ENCODE measurements at places on chromosomes 6 and 20.
A peak's percentile ranks its signal among the peaks of the same experiment; 100 is the strongest.

DNA sequence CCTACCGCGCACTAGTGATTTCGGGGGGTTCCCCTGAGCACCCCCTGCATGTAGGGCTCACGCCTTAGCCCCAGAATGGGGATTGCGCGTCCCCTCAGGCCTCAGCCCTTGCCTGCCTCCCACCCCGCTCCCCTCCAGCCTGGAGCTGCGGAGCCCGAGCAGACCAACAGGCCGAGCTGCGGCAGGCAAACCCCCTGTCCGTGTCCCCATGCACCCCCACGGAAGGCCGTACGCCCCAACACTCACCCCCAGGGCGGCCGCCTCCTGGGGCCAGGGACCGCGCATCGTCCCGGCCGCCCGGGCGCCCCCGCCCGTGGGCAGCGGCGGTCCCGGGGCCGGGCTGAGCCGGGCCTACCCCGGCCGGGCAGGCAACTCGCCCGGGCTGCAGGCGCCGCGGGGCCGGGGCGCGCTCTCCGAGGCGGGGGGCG lies 1.2 kb upstream of the KCNB1 start:
- no peak for DNase-seq

- no peak for DNase-seq
These were observed 39.3 kb upstream of the TMEM200A start for GRCh38 chr6:130326496-130326895.

GRCh38 chr20:35146299-35146919 lies 727 bp downstream of the EDEM2 start:
- DNase-seq, result no peak

DNA sequence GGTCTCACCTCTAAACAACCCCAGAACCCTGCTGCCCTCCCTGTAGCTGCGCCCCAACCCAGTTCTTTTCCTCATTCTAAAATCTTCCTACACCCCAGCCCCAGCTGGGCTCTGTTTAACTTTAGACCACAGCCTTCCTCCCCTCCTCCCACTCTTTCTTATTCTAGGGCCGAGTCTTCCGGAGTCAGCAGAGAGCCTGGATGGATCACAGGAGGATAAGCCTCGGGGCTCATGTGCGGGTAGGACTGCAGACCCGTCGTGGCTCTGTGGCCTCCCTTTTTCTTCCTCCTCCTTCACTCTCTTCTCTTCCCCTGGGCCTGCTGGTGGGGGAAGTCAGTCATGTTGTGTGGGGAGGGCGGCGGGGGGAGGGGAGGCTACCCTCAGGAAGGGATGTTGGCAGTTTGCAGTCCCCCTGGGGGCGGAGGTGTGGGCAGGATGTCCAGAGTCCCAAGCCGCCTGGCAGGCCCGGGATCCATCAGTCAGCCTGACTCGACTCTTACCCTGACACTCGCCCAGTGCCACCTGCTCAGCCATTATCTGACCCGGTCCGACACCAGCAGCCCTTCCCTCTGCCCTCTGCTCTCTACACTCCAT lies 8.1 kb downstream of the CAPN11 start:
- no peak for DNase-seq

DNA sequence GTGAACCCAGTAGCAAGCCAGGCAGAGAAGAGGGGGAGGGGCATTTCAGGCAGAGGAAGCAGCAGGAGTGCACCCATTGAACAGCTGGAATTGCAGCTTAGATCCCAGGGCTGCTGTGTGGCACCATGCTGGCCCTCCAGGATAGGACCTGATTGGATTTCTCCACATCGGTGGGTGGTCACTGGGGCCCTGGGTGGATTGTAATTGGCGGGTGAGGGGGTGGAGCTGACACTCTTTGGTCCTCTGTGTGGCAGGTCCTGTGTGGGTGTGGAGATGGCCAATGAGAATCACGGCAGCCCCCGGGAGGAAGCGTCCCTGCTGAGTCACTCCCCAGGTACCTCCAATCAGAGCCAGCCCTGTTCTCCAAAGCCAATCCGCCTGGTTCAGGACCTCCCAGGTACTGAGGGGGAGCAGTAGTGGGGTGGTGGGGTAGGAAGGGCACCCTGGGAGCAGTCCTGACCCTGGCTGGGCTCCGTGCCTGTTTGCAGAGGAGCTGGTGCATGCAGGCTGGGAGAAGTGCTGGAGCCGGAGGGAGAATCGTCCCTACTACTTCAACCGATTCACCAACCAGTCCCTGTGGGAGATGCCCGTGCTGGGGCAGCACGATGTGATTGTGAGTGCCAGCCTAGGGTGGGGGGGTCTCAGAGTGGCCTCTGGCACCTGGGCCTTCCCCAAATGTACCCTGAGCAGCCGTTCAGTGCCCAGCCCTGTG lies 4.4 kb downstream of the PCIF1 start:
- no peak for DNase-seq

DNA sequence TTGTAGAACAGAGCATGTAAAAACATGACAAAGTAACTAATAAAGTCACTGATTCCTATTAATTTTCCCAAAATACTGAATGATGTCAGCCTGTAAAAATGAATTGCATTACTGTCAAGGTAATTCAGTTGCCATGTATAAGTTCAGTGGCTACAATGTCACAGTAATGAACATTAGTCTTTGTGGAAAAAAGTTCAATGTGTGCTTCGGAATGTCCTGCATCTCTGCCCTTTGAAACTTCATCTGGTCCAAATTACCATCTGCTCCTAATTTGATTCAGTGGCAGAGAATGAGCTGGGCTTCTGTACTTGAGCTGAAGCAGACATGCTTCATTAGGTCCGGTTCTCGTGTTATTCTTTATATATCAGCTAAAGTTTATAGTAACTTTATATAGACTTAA lies 567.4 kb downstream of the COL12A1 start:
- DNase-seq, result no peak

DNA sequence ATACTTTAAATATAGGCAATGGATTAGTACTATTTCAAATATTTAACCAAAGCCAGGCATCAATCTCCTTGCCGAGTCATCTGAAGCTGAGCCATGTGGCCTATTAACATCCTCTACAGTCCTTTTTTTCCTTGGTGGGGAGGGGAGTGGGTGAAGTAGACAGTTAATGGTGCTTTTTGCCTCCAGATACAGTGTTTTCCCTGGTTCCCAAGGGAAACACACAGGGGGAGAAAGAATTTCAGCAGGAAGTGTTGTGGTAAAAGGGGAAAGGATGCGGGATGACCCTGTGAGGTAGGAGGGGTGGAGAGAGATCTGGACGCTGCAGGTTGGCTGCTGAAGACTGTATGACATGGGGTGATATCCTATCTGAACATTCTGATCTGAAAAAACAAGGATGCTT lies 9.6 kb downstream of the CLDN20 start:
- DNase-seq, result no peak

- no peak for DNase-seq
These were observed 30.6 kb upstream of the LMBRD1 start for GRCh38 chr6:69827276-69827893.

DNA sequence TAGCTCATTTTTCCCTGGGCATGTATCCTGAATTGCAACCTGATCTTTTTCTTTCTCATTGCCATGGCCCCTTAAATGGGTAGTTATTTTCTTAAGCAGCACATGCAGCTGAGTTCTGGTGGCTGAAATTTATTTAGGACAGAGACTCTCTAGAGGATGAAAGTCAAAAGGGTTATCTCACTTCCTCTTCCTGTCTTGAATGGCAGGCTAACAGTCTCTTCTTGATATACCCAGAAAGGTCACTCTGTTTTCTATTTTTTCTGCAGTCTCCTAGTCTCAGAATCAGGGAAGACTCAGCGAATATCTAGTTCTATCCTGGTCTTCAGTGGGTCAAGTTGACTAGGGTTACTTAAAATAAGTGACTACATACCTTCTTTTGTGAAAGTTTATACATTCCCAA lies 243.3 kb downstream of the EPHA7 start:
- no peak for DNase-seq

GRCh38 chr6:165805067-165805555 lies 142.1 kb upstream of the PDE10A start:
- no peak for DNase-seq

GRCh38 chr6:77774457-77774856 lies 121.6 kb downstream of the MEI4 start:
- no peak for DNase-seq

- DNase-seq, result no peak
These were observed 392.3 kb downstream of the PLCB1 start for GRCh38 chr20:8524101-8525016.

DNA sequence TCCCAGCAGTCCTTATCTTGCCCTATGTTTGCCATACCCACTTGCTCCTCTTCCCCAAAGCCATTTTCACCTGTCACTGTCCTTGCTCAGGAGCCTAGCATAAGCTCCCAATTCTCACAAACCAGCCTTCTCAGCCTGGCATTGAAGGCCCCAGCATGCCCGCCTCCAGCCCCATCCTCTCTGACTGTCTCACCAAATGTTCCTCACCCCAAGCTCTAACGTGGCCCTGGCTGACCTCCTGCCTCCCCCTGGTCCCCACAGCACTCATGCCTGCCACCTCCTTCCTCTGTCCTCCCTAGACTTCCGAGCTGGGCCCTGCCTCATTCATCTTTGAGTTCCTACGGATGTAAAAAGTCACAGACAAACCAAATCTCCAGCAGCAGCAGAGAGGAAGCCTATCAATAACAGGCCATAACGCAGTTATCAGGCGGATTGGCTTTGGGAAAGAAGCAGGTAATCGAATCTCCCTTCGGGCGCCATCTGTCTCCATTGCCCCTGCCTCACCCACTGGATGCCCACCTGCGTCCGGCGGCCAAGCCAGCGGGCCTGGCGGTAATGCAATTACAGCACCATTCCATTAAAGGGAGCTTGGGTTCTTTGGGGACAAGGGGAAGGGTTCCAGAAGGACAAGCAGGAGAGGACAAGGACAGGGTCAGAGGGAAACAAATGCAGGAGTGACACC lies 104.4 kb downstream of the MRPL14 start:
- no peak for DNase-seq

DNA sequence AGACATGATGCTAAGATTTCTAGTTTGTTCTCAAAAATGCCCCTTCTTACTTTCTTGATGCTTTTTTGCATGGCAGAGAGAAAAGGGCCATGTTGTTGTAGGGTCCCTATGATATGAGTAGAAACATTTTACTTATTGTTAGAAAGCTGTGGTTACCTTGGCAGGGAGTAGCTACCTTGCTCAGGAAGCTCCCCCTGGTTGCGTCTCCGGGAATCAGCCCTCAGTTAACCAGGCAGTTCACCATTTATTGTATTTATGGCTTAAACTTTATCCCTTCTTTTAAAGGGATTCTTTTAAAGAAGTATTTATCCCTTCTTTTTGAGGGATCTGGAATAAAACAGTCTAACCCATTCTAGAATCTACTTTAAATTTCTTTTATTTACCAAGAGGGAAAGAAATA lies 113.9 kb upstream of the PROKR2 start:
- DNase-seq, result no peak

DNA sequence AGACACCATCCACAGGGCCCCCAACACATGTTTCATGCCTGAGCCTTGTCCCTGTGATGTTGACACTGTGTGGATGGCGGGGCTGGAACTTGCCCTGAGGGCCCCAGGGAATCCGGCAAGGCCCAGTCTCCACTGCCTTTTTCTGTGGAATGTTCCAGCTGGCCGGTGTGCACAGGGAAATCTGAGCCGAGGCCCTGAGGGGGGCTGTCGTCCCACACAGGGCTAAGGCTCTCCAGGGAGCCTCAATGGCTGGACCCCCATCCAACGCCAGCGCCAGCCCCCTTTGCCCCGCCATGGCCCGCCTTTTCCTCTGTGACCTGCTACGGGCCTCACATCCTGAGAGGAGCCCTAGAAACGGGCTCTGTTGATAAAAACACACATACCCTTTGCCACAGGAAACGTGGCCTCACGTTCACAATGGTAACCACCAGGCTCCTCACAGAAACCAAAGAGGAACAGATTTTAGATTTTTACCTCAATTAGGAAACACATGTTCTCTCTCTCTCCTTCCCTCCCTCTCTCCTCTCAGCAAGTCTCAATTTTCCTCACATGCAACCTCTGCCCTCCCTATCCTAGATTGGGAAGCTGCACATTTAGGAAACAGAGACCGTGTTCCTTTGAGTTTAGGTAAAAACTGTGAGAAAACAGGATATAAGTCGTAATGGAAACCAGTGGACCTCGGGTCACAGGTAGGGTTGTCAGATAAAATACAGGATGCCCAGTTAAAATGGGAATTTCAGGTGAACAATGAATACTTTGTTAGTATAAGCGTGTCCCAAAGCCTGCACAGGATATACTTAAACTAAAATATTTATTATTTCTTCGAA lies 13.7 kb upstream of the ZNF831 start:
- peak; percentile 34 for DNase-seq

DNA sequence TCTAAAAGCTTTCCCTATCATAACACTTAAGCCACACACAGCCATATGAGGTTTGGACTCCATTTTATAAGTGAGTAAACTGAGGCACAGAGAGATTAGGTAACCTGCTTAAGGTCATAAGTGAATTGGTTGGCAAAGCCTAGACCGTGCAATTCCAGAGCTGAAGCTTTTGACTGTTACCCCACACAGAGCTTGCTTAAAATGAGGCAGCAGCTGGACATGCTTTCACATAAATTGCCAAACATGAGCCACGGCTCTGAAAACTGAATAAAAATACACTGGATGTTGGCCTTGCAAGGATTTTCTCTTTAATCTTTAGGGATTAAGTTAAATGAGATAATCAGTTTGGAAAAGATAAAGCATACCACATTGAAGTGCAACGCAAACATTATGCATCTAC lies 2.5 kb downstream of the RIPOR2 start:
- no peak for DNase-seq

GRCh38 chr6:37038292-37039198 lies 33.1 kb downstream of the FGD2 start:
- DNase-seq, result no peak

GRCh38 chr6:90079560-90080490 lies 185.6 kb downstream of the GJA10 start:
- DNase-seq, result peak; percentile 42

DNA sequence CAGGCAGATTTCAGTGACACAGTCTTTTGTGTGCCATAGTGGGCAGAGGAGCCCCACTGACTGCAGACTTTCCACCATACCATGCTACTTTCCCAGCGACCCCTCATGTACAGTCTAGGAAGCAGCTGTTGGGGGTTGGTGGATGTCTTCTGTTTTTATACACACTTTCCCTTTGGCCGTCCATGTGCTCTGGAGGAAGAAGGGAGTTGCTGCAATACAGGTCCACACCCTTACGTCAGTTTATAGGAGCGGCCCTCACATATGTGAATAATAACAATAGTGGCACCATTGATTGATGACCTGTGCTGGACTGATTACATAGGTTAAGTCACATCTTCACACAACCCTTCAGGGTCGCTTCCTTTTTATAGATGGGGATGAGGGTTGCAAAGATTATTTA lies 17.5 kb upstream of the CCN2 start:
- DNase-seq, result no peak

- no peak for DNase-seq
These were observed 102.4 kb upstream of the SUPT3H start for GRCh38 chr6:45479834-45480751.

- no peak for DNase-seq
These were observed 40.3 kb upstream of the ARMC2 start for GRCh38 chr6:108807928-108808327.

DNA sequence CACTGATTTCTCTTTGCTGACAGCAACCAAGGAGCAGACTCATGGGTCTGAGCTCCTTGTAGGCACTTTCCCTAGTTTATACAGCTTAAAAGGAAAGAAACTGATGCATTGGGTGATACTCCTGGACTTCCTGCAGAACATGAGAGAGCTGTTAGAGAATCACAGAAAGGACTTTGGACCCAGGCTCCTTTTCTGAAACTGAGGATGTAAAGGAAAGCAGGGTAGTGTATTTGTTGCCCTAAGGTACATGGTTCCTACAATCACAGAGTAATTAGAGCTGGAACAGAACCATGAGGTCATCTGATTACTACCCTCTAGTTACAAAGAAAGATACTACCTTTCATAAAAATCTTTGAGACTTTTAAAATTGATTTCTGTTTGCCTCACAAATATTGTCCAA lies 477.1 kb upstream of the SPTLC3 start:
- DNase-seq, result no peak

GRCh38 chr20:4787069-4787468 lies 65.4 kb downstream of the PRND start:
- DNase-seq, result no peak

Measured in stimulated activated CD8-positive, alpha-beta memory T cell treated with anti-CD3 and anti-CD28 coated beads, Interleukin-4, amount 100 ng/mL, for 4 hours (primary cell).